ENCODE measurements at places on chromosomes 2 and 18.

DNA sequence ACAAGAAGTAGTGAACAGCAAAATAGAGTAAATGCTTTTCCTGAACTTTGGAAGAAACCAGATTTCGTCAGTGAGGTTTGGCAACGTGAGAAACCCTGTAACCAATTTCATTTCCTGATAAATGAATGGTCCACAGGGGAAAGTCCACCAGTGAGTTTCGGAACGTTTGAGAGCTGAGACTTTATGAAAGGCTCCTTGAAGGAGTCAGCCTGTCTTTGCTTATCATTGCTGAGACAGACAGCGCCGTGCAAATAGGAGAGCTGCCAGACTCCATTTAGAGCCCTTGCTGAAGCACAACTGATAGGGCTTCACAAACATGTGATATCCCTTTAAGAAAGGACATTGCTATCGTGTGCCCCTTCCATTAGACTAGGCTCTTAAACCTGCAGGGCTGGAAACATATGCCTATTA is 121.8 kb upstream of the SMAD7 start:
- no peak for DNase-seq

GRCh38 chr2:4258563-4258962 is 555.2 kb downstream of the DCDC2C start:
- no peak for DNase-seq

GRCh38 chr2:237480988-237481525 is 6.0 kb upstream of the MLPH start:
- DNase-seq, result no peak

DNA sequence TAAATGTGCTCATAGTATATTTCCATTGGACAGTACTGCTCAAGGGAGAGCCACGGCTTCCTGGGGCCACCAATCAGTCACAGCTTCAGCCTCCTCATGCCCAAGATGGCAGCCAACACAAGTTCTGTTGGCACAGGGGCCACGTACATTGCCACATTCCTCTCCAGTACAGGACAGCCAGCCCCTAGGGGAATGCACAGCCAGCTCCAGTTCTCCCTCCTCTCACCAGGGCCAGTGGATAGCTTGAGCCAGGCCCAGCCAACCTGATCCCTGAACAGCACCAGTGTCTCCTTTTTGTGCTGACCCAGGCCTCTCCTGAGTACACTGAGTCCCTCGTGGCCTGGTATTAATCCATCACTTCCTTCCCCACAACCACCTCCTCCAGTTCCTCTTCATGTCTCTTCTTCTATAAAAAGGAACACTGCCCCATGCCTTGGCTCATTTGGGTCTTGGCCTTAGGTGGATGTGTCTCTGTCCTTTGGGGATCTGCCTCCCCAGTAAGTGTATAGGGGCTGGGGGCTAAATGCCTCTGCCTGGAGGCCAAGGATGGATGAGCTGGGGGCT is 168.7 kb downstream of the TNS1 start:
- no peak for DNase-seq

- no peak for DNase-seq
These were observed 19.2 kb downstream of the PRKCE start for GRCh38 chr2:45670646-45671045.

All from stimulated activated CD4-positive, alpha-beta T cell treated with anti-CD3 and anti-CD28 coated beads, Interleukin-15, amount 100 ng/mL, for 1 hour (primary cell).